ENCODE measurements at places on chromosomes 1 and 21.

GRCh38 chr21:34743831-34744230 lies 75.0 kb downstream of the CLIC6 start:
- no peak for DNase-seq

DNA sequence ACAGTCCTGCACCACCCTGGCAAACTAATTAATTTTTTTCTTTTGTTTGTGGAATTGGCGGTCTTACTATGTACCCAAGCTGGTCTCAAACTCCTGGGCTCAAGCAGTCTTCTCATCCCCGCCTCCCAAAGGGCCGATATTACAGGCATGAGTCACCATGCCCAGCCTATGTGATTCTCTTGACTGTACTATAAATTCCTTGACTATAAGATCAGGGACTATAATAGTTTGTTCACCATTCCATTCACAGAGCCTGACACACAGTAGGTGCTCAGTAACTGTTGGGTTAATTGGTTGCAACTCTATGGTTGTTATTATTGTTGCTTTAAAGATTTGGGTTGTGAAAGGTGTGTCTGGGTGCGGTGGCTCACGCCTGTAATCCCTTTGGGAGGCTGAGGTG lies 17.2 kb downstream of the DAP3 start:
- no peak for DNase-seq

DNA sequence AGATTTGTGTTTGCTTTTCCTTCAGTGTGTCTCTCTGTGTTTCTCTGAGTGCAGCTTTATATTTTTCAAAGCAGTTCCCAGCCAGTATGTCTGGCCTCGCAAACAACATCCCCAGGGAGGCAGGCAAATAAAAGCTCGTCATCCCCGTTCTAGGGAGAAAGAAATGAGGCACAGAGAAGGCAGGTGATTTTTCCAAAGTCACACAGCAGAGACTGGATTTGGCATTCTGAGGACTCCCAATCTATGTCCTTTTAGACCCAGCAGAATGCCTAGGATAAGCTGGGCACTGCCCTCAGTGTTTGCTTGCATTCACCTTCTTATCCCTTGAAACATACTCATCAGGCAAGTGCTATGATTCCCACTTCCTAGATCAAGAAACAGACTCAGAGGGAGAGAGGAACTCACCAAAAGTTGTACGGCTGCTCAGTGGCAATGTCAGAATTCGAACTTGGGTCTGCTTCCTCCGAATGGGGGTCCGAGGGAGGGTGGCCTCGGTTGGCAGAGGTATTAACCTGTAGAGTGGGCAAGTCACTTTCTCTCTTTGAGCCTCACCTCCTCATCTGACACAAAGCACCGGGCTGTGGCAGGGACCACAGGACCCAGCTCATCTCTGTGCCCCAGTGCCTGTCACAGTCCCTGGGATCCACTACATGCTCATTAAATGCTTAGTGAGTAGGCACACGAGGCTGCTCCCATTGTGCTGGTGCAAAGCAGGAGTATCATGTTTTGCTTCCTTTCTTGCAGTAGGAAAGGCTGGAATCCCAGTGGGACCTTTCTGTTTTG lies 4.2 kb downstream of the RAP1GAP start:
- DNase-seq = peak; percentile 33

- DNase-seq = no peak
These were observed 302.8 kb upstream of the B3GALT2 start for GRCh38 chr1:193489191-193489590.

- DNase-seq = no peak
These were observed 95.9 kb downstream of the KCNJ15 start for GRCh38 chr21:38352536-38353219.

- no peak for DNase-seq
These were observed 93.6 kb downstream of the ENAH start for GRCh38 chr1:225559326-225559725.

GRCh38 chr1:81446000-81446669 lies 354.6 kb upstream of the ADGRL2 start:
- DNase-seq = no peak

DNA sequence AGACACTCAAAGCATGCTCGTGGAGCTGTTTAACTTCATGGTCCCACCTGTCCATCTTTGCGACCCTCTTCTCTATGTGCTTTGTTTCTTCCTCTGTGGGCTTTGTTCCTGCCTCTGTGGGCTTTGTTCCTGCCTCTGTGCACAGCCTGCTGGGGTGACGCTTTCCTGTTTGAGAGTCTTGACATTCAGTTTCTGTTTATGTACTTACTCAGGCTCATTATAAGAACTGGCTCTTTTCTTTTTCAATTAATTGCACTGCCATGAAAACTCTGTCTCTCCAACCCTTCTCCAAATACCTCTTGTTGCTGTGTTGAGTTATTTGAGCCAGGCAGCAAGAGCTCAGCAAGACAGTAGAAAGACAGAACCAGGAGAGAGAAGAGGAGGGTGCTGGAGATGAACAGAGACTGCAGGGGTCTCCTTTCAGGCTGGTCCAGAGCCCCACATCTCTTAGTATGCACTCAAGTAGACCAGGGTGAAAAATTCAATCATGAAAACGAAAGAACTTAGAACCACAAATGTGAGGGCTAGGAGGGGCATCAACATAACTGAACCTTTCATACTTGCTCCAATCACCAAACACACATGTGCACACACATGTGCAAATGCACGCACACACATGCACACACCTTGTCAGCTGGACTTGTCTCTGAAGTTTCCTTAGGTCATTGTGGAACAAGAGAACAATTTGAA lies 88.3 kb upstream of the SGIP1 start:
- peak; percentile 81 for DNase-seq

DNA sequence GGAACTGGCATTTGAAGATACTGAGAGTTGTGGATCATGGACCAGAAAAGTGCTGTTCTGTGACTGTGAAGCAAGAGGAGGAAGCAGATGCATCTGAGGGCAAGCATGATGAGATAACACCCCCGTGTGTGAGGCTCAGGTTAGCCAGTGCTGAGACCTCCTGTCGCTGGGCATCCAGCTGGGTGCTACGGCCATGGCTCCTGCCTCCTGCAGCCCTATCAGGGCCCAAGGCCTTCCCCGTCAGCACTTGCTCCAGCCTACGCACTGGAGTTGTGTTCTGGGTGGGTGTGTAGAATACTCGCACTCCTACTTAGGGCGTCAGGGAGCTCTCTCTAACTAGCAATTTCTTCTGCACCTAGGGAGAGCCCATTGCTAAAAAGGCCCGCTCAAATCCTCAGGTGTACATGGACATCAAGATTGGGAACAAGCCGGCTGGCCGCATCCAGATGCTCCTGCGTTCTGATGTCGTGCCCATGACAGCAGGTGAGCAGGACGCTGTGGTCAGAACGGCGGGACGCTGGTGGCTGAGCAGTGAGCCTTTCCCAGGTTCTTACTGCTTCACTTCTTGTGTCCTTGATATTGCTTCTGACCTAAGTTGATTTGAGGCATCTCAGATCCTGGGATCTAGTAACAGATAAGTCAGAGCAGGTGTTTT lies 6.5 kb downstream of the PPIE start:
- DNase-seq = no peak

GRCh38 chr1:201883786-201884185 lies 4.9 kb upstream of the SHISA4 start:
- peak; percentile 49 for DNase-seq

GRCh38 chr1:2575801-2576663 lies 10.5 kb upstream of the PRXL2B start:
- DNase-seq = no peak

DNA sequence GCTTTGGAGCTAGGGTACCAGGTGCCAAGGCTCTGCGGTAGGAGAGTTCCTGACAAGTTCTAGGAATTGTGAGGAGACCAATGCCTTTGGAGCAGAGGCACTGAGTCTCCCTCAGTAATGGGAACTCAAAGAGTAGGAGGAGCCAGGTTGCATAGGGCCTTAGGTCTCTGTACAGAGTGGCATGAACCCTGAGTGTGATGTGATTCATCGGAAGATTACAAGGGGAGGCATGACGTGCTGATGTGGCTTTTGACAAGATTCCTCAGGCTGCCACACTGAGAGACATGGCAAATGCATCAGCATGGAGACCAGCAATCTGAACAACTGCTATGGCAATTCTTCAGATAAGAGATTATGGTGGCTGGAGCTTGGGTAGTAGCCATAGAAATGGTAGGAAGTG lies 94.6 kb upstream of the SLC44A3 start:
- DNase-seq = no peak

- DNase-seq = no peak
These were observed 80.6 kb downstream of the CACHD1 start for GRCh38 chr1:64550510-64550909.

DNA sequence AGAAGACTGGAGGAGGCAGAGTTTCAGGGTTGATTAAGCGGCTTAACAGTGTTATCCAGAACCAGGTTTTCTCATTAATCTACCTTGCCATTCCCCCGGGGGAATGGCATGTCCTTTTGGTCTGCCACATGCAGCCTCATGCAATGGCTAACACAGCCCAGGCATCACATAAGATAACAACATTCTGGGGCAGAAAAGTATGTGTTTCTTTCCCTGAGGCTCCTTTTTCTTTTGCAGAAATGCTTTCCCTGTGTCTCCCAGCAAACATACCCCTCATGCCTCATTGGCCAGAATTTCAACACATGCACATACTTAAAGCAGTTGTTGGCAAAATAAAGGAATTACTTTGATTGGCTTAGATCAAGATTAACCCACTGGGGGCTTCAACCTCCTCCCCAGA lies 98.6 kb downstream of the OMA1 start:
- DNase-seq = no peak

GRCh38 chr1:16243936-16244649 lies 7.1 kb upstream of the CPLANE2 start:
- DNase-seq = peak; percentile 90

DNA sequence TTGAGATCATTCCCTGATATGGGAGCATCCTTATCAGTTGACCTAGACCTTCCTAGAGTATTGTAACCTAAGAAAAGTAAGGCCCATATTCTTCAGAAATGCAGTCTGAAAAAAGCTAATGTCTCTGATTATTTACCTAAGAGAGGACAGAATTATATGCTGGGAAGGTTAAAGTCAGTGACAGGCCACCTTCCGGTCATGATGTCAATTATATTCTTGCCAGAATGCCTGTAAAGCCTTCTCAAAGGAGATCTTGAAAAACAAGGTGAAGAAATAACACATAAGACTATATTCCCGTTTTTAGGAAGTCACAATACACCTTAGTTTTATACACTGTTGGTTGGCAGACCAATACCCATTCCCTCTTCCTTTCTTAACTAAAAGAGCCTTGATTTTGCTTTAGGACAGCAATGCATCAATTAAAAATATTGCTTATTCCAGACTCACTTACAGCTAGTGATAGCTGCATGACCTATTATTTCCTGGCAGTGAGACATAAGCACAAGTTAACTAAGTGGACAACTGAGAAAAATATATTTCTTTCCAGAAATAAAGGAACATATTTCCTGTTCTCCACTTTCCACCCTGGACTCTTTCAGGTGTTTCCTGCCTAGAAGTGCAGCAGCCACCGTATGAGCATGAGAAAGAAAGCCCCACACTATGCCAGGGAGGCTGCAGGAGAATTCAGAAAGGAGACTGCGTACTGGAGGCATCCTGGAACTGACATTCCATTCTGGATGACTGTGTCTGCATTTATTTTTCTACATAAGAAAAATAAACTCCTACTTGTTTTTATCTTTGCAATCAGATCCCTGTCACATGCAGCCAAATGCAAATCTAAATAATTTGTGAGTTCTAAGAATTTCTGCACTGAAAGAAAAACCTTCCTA lies 332.9 kb upstream of the PTBP2 start:
- DNase-seq = no peak

GRCh38 chr1:208027861-208028260 lies 116.9 kb upstream of the CD34 start:
- no peak for DNase-seq

- DNase-seq = no peak
These were observed 466.2 kb upstream of the PBX1 start for GRCh38 chr1:164092603-164093353.

DNA sequence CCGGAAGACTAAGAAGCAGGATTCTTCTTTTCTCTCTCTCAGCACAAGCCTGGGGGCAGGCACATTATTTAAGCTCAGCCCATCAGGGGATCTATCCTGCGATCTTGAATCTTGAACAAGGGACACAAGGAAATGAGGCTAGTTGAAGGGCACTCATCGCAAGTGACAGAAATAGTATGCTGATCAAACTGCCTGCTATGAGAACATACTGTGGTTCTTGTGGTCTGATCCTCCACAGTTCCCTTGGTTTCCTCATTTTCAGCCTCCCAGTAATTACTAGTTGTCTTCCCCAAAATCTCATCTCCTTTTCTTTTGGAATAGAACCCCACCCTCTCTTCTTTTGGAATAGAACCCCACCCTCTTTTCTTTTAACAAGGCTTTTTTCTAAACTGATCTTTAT lies 6.5 kb downstream of the ANKRD45 start:
- no peak for DNase-seq

DNA sequence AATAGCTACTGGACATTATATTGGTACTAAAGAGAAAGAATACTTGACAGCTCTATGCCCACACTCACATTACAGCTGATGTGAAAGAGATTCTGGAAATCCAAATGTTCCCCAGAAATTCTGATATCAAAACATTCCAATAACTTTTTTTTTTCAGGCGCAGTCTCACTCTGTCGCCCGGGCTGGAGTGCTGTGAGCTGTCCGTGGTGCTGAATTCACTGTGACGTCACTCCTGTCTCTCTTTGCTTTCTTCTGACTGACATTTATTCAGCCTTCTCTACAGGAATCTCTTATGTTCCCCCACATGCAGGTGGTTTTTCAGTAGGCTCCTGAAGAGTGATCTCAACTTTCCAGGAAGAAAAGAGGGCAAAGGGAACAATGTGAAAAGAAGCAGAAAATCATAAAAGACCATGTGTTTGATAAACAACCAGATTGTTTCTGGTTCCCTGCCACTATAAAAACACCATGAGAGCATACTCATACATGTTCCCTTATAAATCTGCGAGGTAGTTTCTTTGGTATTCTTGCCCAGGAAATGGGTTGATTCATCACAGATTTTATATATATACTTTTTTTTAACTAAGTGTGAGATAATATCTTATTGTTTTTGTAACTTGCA lies 6.2 kb downstream of the S100A7A start:
- DNase-seq = peak; percentile 87

- DNase-seq = no peak
These were observed at the start of gene BRINP3 for GRCh38 chr1:190477762-190478148. Gene BRINP3 (minus strand): TSS chr1:190477864.

DNA sequence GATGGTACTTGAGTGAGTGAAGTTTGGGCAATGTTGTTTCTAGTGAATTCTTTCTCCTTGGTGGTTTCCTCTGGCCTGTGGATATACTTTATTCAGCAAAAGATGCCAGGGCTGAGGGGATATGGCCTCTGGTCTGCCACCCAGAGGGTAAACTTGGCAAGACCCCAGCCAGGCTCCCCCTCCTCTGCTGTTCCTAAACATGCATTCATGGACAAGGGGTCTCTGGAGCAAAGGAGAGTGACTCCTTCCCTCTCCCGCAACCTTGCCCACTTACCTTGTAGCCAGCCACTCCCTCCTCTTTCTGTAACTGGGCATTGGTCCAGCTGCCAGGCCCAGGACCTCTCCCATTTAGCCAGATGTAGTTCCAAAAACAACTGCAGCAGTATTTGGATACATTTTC lies 43.8 kb downstream of the RUNX3 start:
- peak; percentile 31 for DNase-seq

- DNase-seq = no peak
These were observed 69.6 kb upstream of the BARHL2 start for GRCh38 chr1:90786709-90787108.

GRCh38 chr1:171985639-171986038 lies 144.3 kb downstream of the DNM3 start:
- DNase-seq = no peak

GRCh38 chr1:163924041-163924440 lies 602.3 kb downstream of the NUF2 start:
- no peak for DNase-seq

Measured in activated effector memory CD4-positive, alpha-beta T cell treated with anti-CD3 and anti-CD28 coated beads, Interleukin-2, amount 50 U/mL, for 16 hours (primary cell).